ENCODE measurements at places on chromosomes 5 and 9.

GRCh38 chr5:149371296-149371962 lies 7.7 kb downstream of the IL17B start:
- no peak for DNase-seq

DNA sequence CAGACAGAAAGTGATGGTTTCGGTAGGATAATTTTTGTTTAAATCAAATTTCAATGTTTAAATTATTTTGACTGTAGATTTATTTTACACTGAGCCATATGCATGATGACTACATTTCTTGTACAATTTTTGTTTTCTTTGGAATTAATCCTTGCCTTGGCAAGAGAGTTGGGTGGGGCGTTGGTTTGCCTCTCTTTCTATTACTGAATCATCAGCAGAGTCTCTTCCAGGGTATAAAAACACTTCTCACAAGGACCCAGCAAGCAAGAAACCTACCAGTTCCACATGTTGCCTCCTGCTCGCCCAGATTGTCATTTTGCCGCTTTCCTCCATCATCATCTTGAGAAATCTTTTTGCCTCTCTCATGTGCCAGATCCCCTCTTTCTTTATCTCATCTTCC lies 455.0 kb upstream of the DMAC1 start:
- no peak for DNase-seq

DNA sequence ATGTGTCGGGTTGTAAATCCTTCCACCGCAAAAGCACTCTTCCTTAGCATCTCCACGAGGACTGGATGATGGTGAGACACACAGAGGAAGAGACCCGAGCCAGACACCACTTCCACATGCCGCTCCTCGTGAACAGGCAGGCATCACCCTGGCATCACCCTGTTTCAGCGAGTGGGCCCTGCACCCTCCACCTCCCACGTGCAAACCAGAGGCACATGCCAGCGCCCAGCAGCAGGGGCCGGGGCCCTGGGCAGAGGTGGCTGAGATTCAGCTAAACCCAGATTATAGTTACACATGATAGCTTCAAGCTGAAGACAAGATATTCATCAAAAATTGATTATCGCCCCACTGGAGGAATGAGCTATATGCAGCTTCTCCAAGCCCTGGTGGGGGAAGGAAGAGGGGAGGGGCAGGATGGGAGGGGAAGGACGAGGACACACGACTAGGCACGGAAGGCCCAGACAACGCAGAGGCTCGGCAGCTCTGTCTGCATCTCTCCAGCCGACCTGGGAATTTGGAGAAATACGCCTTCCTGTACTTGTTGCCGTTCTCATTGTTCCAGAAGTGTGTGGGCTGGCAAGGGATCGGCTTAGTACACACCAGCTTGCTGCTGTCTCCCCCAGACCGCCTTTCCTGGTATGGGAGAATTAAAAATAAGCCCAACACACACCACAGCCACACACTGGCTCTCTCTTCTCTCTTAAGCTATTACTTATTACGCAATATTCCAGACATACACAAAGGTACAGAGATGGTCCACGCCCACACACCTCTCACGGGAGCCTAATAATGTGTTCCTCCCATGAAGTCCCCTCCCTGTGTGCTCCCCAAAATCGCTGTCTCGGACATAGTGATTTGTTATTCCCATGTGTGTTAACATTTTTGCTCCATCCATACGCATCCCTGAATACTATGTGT lies 50.4 kb upstream of the ZNF354A start:
- no peak for DNase-seq

- no peak for DNase-seq
Measured at GRCh38 chr5:142697356-142698255, 11.7 kb upstream of the FGF1 start.

DNA sequence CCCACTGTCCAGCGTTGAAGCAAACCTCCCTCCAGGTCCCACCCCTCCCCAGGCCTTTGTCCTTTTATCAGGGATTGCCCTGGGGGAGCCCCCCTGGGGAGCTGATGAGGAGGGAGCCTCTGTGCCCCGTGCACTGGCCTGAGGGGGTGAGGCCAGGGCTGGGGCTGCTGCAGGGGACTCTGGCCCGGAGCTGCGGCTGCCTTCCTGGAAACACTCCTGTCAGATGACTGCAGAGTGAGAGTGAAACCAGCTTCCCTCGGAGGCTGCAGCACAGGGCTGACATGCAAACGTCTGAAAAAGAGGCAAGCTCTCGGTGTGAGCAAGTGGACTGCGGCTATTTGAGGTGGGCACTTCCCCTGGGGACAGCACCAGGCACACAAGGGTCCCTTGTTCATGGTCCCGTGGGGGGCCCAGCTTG lies 4.6 kb upstream of the TRAF2 start:
- DNase-seq, result no peak

DNA sequence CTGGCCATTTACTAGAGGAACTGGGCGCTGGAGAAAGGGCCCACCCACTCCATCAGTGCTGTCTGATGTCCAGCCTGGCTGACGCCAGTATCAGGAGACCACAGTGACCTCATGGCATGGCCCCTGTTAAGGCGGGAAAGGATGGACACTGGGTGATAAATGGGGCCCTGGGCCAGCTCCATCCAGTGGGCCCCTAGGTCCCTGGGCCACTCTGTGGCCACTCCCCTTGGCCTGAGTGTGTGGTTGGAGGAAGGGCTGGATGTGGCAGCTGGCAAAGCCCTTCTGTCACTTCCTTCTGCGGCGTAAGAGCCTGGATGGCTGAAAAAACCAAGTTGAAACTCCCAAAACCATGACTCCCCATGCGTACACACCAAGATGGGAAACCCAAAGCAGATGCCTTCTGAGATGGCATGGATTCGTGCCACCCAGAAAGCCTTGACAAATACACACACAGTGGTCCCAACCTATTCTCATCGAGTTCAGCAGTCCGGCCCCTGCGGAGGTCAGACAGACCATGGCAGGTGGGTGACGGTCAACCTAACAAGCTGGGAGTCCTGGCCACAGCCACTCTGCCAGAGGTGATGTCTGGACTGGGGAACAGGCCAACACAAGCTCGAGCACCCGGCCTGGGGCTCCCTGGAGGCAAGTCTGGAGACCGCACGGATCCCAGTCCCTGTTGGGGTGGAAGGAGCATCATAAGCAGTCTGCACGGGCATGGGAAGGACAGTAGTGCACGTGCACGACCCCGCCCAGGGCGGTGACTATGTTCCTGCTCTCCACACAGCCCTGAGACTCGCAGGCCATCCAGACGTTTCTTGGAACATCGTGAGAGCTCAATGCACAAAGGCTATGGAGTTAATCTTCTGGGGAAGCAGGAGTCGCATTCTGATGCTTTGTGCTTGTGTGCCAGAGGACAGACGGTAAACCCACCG lies 45.2 kb upstream of the NOTCH1 start:
- DNase-seq, result no peak

- DNase-seq, result no peak
Measured at GRCh38 chr5:109225716-109226625, 183.8 kb downstream of the PJA2 start.

- no peak for DNase-seq
Measured at GRCh38 chr5:59267033-59267432, 626.5 kb downstream of the PDE4D start.

- DNase-seq, result no peak
Measured at GRCh38 chr9:114465906-114466900, 39.1 kb downstream of the WHRN start.

DNA sequence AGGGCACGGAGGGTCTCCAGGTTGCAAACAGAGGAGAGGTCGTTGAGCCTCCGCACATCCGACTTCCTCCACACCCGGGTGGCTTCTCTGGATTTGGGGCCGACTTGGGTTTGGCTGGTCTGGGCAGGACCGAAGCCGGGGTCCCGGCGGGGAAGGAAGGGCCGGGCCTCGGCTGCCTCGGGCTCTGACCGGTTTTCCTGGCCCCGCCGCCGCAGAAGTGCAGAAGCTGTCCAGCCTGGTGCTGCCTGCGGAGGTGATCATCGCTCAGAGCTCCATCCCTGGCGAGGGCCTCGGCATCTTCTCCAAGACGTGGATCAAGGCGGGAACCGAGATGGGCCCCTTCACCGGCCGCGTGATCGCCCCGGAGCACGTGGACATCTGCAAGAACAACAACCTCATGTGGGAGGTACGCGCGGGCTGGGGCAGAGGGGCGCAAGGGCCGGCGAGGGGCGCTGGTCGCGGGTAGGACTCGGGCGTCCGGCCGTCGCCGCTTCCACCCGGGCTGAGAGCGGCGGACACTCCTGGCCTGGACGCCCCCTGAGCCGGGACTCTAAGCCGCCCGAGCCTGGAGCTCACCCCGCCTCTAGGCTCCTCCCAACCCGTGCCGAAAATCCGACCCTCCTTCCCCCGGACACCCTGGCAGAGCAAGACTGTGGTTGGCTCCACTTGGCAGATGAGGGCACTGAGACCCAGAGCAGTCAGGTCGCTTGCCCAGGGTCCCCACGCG lies 2.2 kb downstream of the PRDM12 start:
- DNase-seq, result no peak

- peak; percentile 28 for DNase-seq
Measured at GRCh38 chr5:151020304-151021110, at the start of gene GPX3. TSS of gene GPX3 (plus strand) at chr5:151020591. CDS start at chr5:151020655, 64 bp downstream.

DNA sequence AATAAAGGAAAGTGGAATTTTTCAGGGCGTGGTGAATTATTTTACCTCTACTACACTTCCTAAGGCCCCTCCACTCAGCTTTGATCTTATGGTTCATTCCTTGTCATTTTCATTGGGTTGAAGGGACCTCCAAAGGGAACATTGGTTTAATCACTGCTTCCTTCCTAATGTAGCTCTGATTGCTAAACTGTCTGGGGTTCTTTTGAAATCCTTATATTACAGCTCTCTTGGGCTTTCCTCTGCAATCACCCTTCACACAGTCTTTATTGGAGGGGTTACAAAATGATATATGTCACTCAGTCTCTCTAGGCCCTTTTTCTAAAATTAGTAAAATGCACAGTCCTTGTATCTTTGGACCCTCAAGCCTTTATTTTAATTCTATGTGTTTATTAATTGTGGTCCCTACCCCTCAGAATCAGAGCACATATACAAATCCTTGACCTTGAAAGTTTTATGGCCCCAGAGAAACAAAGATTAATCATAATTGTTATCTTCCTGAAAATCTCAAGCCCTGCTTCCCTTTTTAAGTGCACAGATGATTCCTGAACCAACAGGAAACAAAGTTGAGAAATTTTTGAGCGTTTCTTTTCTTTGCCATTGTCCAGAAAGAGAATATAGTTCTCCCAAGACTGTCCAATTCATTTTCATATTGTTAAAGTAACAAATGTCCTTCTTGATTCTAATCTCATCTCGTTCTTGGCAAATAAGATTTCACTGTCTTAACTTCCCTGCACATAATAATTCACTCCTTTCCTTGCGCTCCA lies 330.0 kb downstream of the ARRDC3 start:
- DNase-seq, result no peak

- DNase-seq, result no peak
Measured at GRCh38 chr5:96576876-96577275, 85.3 kb upstream of the CAST start.

DNA sequence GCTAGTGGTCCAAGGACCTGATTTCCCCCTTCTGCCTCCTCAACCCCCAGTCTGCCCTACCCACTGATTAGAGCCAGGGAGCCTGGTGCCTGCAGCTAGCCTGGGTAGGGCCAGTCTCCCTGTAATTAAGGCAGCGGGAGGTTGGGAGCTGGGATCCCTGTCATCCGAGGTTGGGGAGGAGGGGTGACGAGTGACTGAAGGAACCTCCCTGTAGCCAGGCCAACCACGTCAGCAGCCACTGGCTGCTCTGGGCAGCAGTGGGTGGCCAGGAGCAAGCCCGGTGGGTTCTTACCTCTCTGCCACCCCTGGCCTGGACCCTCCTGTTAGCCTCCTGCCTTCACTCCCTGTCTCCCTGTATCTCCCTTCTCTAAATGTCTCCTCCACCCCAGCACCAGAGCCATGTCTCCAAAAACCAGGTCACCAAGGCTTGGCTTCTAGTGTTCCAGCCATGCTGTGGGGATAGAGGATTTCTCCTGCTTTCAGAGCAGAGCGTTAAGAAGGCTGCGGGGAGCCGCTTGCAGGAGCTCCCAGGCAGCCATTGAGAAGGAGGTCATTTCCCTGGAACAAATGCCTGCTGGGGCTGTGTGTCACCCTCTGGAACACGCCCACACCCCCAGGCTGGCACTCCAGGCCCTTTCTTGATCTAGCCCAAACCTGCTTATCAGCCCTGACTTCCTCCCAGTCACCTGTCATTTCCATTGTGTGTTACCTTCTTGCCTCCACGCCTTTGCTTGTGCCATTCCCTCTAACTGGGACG lies 65.0 kb upstream of the GGTA1 start:
- DNase-seq, result no peak

GRCh38 chr5:95859661-95860060 lies 37.1 kb upstream of the GLRX start:
- DNase-seq, result no peak

DNA sequence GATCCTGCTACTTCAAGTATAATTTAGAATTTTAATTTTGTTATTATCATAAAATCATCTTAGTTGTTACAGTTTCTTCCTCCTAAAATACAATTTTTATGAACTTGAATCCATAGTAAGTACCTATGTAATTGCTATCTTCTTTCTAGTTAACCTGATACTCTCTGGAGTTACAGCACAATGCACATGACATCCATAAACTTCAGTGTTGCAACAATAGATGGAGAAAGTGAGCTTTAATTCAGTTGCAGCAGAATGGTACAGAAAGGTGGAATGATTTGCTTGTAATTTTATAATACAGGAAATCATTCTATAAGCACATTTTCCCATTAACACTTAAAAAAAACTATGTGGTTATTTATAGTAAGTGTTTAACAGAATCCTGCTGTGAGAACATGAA lies 372.0 kb downstream of the CDH9 start:
- DNase-seq, result no peak

DNA sequence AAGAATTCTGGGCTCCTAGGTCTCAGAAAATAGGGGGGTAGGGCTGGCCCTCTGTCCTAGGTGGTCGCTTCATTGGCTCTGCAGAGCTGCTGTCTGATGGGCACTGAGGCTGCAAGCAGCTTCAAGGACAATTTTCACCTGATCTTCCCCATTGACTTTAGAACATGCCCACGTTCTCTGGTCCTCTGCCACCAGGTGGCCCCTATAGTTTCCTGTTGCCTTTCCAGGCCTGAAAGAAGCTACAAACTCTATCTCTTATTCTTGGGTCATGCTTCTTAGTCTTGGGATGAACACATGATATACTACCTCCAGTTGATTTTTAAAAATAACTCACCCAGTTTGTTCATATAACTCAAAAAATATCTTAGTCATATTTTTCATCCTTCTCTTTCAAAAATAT lies 26.3 kb downstream of the SPZ1 start:
- DNase-seq, result no peak

All from esophagus squamous epithelium (tissue), 5 donors.